ENCODE measurements at places on chromosomes 5 and 9.

GRCh38 chr9:94096819-94097577 is 12.7 kb downstream of the PTPDC1 start:
- no peak for DNase-seq

- no peak for DNase-seq
Observed at GRCh38 chr5:107514305-107514704, 156.4 kb downstream of the EFNA5 start.

DNA sequence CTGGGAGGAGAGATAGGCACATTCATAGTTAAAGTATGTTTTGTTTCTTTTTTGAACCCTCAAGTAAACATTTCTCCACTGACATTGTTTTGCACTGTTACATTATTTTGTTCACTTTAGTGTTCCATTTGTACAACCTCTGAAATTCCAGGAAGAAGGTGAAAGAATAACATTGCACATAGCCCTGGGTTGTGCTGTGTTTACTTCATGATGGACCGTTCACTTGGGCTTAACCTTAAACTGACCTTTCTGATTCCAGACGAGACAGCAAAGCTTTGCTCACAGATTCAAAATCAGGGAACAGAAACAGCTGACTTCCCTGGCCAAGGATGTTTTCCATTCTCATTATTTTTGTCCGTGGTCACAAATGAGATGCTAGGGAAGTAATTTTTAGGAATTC is 42.8 kb upstream of the GDNF start:
- DNase-seq: no peak

DNA sequence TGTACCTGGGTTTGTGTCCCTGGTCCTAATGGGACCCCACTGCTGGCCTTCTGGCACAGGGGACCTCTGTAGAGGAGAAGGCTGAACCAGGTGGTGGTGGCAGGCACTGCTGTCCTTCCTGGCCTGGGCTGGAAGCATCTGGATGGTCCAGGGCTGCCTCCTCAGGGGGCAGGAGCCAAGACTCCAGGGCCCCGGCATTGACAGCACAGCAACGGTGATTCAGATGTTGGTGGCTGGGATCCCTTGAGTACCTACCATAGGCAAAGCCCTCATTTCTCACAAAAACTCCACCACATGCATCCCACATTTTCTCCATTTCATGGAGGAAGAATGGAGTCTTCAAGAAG is 15.0 kb downstream of the FGD3 start:
- DNase-seq: no peak

Measured in NCI-H187 (cell line).